CD4-positive, alpha-beta T cell (primary cell): ENCODE measurements at places on chromosomes 7 and 10.

DNA sequence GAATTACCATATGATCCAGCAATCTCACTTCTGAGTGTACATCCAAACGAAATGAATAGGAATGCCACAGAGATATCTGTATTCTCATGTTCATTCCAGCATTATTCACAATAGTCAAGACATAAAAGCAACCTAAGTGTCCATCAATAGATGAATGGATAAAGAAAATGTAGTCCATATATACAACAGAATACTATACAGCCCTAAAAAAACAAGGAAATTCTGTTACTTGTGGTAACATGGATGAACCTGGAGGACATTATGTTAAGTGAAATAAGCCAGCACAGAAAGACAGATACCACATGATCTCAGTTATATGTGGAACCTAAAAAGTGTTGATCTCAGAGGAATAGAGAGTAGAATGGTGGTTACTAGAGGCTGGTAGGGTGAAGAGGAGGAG is 26.7 kb downstream of the TSPAN12 start:
- DNase-seq = no peak

DNA sequence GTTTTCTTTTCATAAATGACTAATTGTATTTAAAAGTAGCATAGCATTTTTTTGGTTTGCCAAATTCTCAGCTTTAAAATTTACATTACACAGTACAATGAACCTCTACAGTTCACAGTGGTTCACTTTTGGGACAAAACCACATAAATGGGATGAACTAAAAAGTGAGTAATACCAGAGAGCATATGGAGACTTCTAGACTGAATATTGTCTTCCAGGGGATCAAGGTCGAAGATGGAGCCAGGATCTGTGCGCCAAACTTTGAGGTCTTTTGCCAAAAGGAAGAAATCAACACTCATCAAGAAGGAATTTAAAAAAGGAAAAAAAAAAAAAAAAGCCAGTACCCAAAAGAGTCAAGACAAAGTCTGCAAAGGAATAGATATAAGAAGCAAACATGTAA is 87.5 kb downstream of the NEBL start:
- no peak for DNase-seq

DNA sequence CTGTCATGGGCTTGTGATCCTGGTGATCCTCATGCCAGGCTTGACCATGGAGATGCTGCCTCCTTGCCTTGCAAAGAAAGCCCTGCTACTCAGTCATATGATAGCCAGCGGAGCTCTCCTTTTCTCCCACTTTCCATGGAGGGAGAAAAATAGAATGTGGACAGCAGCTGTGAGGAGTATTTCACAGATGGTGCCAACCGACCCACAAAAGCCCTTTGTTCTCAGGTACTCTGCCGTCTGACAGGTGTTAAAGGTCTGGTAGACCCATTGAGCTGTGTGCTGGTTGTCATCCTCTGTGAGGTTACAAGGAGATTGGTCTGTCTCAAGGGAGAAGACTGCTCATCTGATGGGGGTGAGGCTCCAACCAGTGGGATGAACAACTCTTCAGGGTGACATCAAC is 29.5 kb upstream of the COBL start:
- DNase-seq = no peak

GRCh38 chr7:68697796-68698280 is 900.4 kb upstream of the AUTS2 start:
- DNase-seq = no peak

GRCh38 chr7:90727412-90727811 is 131.3 kb downstream of the CDK14 start:
- no peak for DNase-seq

- no peak for DNase-seq
Measured at GRCh38 chr7:101753316-101753715, 64.1 kb upstream of the CUX1 start.

- DNase-seq = no peak
Measured at GRCh38 chr7:148242294-148242821, 348.2 kb upstream of the C7orf33 start.

DNA sequence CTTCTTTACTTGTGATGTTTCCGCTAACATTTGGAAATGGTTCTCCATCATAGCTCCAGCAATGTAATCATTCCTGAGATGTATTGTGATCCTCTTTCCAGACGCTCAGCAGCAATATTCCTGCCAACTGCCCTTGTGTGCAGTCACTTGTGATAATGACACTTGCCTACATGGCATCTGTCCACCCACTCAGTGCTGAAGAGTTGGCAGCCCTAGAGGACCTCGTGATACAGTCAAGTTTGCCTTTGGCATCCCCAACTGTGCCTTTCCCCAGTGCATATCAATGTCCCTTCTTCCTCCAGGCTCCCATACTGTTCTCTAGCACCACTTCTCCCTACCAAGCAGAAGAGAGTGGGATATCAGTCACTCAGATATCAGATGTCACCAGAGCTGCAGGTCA is 64.9 kb downstream of the MYOF start:
- DNase-seq = no peak

- no peak for DNase-seq
Measured at GRCh38 chr7:125491137-125491536, 561.5 kb upstream of the POT1 start.

GRCh38 chr7:28874001-28874400 is 84.1 kb downstream of the TRIL start:
- no peak for DNase-seq

DNA sequence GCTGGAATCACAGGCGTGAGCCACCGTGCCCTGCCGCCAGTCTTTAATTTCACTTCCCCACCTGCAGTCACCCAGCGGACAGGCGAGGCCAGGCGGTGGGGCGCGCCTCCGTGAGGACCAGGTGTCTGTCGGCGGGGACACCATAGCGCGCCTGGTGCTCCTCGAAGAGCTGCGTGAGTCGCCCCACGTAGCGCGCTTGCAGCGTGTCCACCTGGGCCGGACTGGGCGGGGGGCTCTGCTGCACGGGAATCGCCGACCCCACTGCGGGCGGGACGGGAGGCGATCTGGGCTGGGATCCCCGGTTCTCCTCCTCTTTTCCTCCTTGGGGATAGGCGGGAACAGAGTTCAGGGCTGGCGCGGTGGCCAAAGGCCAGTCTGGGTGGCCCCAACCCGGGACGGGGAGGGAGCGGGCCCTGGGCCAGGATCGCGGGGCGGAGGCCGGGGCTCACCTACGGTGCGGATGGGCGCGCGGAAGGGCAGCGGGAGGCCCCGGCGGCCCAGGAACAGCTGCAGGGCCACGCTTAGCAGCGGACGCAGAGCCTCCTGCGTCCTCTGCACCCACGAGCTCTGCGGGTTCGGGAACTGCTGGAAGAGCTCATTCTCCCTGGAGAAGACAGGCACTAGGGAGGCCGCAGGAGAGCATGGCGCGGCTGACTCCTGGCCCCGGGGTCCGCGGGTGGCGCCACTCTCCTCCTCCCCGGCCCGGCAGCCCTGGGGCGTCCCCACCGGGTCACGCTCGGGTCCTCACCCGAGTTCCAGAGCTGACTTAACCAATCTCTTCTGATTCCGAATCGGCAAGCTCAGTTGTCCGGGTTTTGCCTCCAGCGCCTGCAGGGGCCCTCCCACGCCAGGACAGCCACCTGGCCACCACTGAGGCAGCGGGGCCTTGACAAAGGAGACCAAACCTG is 1.1 kb upstream of the MOGAT3 start:
- no peak for DNase-seq

- no peak for DNase-seq
Measured at GRCh38 chr7:28933846-28934320, 24.2 kb downstream of the TRIL start.

- DNase-seq = no peak
Measured at GRCh38 chr10:44950326-44951225, 9.0 kb upstream of the RASSF4 start.

DNA sequence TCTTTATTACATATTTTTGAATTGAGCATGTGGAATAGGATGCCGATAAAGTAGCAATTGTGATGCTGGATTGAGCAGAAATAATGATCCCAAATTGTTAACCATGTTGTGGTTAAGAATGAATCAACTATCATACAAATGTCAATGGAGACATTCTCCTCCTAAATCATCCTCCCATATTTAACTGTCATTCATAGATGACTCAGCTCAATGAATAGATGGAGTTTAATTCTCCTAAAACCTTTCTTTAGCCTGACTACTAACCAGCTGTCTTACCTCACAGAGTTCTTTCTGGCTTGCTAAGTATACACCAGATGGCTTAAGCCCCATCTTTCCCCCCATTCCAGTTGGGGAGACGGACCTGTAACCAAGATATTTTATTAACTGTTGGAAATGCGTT is 23.4 kb upstream of the NPS start:
- no peak for DNase-seq

DNA sequence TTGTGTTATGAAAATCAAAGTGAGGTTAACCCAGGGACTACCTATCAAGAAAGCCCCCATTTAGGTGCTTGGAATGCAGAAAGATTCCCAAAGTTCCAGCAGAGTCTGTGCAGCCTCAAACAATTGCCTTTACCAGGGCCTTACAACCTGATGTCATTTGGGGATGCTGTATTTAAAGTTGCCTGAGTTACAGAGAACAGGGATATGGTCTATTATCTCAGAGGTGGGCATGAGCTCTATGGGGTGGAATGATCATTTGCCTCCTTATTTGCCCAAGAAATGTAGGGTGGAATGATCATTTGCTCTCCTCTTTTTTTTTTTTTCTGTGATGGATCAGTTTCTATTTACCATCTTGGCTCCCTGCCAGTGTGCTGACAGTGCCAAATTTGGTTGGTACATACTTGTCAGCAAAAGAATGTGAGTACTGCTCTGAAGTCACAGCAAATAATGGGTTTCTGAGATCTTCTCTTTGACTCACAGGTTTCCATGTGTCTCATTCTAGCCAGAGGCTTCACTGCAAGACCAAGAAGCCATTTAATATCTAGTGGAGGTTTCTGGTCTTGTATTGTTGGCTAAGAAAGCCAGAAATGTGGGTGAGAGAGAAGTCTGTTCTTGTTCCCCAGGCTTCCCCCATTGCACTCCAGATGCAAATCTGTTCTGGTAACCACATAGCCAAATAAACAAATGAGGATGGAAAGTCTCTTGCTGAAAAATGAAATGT is 45.5 kb upstream of the ZNRF2 start:
- no peak for DNase-seq

DNA sequence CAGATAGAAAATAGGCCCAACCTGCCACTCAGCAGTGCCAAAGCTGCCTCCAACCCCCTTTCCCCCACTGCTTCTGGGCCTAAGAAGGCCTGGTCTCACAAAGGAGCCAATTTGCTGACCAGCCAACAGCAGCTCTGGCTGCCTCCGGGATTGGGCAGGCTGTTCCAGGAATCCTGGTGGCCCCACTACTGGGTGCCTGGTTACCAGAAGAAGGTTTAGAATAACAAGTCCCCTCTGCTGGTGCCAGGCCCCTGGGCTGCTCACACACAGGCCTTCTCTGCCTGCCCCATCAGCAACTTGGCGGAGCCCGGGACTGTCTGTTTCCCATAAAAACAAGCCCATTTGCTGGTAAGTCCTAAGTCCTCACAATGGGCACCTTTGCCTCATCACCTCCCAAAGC is 1.2 kb downstream of the PHKG1 start:
- no peak for DNase-seq

- no peak for DNase-seq
Measured at GRCh38 chr10:35650894-35651293, 8.8 kb upstream of the FZD8 start.

DNA sequence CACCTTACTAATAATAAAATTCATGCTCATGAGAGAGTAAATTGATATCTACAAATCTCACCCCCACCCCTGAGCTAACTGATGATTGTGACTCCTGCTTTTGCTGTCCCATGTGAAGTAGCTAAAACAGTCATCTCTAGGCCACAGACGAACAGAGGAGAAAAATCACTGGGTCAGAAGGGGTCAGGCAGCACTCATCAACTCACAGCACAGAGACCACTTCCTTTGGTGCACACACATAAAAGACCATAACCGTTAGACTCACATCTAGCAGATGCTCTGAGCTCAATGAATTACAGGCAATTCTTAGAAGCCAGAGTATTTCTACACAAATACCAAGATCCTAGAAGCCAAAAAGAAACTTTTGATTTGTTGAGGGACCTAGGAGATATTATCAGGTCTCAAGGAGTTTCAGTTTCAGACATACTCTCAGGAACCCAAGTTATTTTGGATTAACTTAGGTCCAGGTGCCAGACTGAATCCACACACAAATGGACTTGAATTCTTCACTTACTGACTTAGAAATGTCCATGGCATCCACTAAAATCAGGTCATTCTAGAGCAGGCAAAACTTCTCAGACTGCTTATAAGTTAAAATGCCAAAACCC is 65.0 kb upstream of the TES start:
- DNase-seq = no peak

- DNase-seq = no peak
Measured at GRCh38 chr10:75403144-75403938, 1.8 kb upstream of the ZNF503 start.

DNA sequence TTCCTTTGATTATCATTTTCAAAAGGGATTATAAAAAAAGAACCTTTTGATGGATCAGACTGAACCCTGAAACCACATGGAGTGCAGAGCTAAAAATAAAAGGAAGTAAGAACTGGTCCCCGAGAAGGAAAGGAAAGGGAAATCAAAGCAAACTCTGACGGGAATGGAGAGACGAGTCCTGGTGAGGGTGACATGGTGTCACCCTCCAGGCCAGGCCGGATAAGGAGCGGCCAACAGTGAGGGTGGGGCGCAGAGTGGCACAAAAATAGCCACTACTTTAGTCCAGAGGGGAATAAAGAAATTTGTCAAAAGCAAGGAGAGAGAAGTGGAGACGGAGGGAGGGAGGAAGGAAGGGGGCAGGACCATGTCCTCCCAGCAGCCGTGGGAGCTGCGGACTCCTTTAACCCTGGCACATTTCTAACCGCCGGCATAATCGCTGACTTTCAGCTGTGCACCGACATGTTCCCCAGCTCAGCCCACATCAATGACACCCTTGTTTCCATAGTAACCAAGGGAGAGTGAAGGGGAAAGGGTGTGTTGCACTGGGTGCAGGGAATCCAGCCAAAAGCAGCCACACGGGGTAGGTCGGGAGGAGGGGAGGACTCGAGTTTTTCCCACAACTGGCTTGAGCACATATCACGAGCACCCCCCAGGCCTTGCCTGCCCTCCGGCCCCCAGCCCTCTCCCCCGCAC is 29.7 kb downstream of the TRIM8 start:
- DNase-seq = peak; percentile 59

- DNase-seq = no peak
Measured at GRCh38 chr10:125201108-125201524, 40.8 kb upstream of the CTBP2 start.

- no peak for DNase-seq
Measured at GRCh38 chr7:107108793-107109371, 59.9 kb upstream of the HBP1 start.
